ENCODE measurements at places on chromosomes 7 and 10.

DNA sequence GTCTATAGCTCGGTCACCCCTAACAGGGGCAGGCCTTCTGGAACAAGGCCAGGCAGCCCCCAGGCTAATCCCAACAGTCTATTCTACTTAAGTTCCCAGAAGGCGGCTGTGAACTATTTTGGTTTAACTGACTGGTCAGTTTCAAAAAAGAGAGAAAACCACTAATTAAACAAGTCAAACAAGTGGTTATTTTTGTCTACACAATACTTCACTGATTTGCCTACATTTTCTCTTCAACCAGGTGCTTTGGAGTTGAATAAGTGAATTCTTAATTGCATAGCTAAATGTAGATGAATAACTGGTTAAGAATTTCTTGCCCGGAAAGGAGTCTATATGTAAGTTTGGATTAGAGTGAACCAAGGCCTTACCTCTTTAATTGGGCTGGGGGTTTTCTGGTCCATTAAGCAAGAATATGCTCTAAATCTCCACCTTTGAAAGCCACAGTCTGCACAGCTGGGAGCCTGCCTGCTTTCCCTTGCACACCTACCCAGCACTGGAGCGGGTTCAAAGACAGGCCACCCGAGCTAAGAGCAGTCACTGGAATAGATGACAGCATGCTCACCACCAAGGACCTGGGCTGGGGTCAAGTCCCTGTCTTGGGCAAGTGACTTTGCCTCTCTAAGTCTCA is 70.4 kb downstream of the TBXAS1 start:
- no peak for DNase-seq

DNA sequence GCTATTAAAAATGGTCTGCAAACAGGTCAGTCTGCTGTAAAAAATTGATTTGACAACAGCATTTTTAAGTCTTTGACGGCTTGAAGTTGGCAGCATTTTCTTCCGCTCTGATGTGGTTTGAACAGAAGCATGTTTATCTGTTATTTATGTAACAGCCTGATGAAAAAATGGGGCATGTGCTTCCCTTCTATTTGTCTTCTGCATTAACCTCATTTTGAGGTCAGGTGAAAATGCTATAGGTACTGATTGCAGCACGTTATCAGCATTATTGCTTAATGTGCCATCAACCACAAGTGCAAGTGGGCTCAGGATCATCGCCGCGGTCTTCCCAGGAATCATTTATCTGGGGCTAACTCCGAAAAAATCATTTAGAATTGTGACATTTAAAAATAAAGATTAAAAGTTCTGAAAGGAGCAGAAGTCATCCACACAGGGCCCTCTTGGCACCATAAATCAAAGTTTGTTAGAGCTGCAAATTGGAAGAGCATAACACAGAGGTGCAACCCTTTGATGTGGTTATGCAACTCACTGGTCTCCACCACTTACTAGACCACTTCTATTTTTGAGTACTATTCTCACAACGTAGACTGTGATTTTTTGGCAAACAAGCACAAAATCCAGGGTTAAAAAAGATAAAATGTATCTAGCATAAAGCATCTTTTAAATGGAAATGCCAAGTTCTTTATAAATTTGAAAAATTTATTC is 307.7 kb downstream of the MDFIC start:
- no peak for DNase-seq

- no peak for DNase-seq
Measured at GRCh38 chr10:66455304-66455703, 470.5 kb upstream of the LRRTM3 start.

- no peak for DNase-seq
Measured at GRCh38 chr10:132336919-132337407, 5.0 kb downstream of the LRRC27 start.

GRCh38 chr7:101904019-101904418 is 86.6 kb downstream of the CUX1 start:
- DNase-seq: no peak

- DNase-seq: no peak
Measured at GRCh38 chr7:42915356-42915755, 3.5 kb upstream of the C7orf25 start.

GRCh38 chr7:41316410-41316809 is 386.5 kb downstream of the INHBA start:
- DNase-seq: no peak

GRCh38 chr10:43110338-43111071 is 27.7 kb upstream of the CSGALNACT2 start:
- no peak for DNase-seq

DNA sequence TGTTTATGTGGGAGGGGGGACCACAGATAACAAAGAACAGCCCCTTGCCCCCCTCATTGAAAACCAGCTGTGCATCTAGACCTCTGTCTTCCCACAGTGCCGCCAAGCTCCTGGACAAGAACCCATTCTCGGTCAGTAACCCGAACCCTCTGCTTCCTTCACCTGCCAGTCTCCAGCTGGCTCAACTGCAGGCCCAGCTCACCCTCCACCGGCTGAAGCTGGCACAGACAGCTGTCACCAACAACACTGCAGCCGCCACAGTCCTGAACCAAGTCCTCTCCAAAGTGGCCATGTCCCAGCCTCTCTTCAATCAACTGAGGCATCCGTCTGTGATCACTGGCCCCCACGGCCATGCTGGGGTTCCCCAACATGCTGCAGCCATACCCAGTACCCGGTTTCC is 91.0 kb upstream of the PDCD4 start:
- no peak for DNase-seq

DNA sequence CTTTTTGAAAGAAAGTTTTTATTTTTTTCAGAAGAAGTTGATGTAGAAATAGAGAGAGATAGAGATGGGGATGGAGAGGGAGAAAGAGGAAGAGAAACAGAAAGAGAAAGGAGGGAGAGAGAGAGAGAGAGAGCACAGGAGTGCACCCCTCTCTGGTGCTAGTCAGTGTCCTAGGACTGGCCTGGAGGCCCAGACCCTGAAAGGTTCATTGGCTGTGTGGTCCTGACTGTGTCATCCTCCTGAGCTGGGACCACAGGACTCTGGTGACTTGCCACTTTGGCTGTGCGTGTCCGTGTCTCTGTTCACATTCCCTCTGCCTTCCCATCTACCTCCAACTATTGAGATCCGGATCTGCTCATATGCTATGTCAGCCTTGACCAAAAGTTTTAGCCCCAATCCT is 62.1 kb upstream of the SHH start:
- DNase-seq: no peak

GRCh38 chr7:7742223-7742622 is 23.8 kb upstream of the RPA3 start:
- no peak for DNase-seq

DNA sequence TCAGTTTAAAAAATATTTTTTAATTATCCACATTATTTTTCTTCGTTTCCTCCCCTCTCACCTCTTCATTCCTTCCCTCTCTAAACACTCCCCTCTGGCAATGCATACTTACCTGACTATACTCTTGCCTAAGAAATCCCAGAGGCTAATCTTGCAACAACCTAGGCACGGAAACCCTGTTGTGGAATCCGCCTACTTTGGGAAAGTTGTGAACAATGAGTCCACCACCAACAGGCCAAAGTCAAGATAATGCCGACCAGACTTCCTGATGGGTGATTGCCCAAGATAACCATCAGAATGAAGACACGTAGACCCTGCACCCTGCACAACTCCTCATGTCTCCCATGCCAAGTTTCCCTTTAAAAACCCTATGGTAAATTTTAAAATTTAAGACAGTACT is 521.5 kb downstream of the KIF20B start:
- DNase-seq: no peak

DNA sequence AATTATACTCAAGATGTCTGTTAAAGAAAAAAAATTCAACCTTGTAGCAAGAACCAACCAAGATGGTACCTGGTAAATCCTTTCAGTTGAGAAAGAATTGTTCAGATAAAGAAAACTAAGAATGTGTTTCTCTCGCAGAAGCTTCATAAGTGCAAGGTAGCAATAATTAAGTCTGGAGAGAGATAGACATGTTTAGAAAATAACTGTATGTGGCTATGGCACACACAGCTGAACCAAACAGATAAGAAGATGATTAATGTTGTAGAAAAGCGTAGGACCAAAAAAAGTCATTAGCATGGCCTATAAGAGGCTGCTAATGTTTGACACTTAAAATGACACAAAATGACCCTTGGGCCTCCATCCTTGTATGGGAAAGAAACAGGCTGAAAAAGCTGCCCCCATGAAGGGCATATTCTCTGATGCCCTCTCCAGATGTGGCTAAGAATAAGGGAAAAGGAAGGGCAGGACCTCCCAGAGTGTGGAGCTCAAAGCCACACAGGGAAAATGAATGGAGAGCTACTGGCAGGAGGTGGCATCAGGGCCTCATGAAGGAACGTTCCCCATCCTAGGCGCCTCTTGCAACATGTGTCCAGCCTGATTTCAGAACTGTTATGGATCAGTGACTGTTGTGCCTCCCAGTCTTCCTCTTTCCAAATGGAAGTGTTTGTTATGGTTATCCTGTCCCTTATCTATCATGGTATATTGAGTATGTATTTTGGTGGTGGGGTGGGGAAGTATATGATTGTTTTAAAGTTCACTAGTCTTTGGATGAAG is 30.7 kb downstream of the TLL2 start:
- DNase-seq: no peak

DNA sequence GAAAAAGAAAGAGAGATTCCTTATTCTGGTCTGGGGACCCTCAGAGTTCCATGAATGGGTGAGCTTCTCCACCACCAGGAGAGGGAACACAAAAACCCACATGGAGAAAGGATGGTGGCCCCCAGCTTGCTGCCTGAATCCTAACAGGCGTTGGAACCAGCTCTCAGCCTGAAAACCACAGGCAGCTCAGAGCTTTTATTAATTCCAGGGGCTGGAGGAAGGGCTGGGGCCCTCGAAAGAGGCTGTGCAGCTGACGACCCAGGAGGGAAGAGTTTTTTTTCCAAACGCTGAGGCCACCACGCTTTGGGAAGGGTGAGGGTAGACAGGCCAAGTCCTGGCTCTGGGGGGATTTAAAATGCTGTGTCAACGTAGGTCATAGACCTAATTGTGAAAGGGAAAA is 10.8 kb upstream of the ELN start:
- DNase-seq: no peak

DNA sequence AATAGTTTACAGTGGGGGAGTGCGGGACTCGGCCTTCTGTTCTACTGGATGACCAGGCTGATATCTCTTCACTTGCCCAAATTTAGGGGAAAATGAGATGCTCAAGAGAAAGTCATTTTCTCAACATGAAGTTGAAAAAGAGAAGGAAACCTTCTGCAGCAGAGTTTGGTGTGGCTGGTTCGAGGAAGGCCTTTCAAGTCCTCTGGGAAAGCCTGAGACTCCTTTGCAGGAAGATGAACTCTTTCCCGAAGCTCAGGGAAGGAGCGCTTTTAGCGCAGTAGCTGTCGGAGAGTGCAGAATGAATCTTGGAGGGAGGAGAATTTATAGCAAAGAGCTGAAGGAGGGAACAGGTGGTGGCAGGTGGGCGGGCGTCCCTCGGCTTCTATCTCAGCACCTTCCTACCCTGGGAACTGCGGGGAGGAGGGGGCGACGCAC is at the start of gene ATOH7:
Gene ATOH7 (minus strand): TSS at position 297 of the 435 bp plus-strand sequence. CDS start 436 bp downstream, outside the sequence.
- DNase-seq: no peak

DNA sequence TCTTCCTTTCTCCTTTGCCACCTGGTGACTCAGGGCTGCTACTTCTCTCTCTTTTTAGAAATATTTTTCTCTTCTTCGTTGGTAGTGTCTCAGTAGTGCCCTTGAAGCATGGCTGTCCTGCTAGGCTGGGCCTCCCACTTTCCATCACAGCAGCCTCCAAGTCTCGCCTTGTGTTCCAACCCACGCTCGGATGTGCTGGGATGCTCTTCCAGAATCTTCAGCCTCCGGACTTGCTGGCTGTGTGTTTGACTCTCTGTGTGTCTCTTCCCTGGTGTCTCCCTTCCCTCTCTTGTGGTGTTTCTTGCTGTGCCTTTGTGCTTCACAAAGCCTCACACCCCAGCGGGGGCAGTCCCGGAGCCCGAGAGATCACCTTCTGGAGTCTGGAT is 100.5 kb downstream of the INPP5A start:
- DNase-seq: no peak

- no peak for DNase-seq
Measured at GRCh38 chr10:11264296-11265048, 246.8 kb downstream of the CELF2 start.

DNA sequence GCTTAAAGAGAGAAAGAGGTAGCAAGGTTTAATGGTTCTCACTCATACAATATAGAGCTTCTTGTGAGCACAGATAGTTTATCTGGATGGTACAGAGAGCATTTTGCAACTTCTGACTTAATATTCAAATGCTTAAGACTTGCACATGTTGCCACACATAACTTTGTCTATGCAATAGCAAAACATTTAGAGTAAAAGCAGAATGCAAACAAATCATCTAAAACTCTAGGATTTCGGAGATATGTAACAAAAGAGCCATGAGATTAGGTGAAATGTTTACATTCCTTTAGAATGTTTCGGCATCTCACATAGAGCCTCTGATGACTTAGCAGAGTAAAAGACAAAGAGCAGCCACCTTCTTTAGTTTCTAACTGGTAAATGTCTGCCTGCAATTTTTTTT is 717.1 kb upstream of the LRRN3 start:
- no peak for DNase-seq

DNA sequence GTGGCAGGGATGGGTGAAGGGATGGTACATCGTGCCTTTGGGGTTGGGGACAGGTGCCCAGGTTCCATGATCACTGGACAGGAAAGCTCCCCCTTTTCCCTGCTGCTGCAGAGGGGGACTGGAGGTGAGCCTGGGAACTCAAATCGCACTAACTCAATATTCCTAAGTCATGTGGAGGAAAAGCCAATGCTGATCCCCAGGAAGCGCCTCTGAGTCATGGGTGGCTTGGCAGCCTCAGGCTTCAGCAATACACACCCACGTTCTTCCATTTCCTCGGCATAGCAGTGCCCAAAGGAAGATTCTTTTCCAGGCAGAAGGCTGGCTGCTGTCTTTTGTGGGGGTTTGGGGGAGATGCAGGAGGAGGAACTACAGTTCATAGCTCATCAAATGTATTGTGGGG is 165.8 kb downstream of the CCDC3 start:
- DNase-seq: no peak

DNA sequence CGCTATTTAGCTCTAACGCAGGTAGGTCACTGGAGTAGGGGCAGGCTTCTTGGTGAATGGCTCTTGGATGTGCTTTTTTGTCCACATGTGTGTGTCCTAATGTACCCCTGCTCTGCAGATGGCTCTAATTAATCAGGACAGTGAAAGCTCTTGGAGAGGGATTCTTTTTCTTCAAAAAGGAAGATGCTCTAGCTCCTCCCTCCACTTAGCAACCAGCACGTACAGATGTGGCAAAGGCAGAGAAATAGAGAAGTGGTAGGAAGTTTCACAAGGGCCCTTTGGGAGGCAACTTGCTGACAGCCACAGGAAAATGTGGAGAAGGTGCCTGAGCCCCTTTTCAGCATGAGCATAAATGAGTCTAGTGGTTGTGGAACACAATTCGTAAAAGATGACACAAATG is 221.7 kb downstream of the PLXNA4 start:
- DNase-seq: no peak

- peak; percentile 9 for DNase-seq
Measured at GRCh38 chr7:12570534-12571461, at the start of gene SCIN. Gene SCIN (plus strand): TSS chr7:12570720. CDS start chr7:12570787, 67 bp downstream.

- no peak for DNase-seq
Measured at GRCh38 chr10:1394155-1394912, 338.1 kb downstream of the WDR37 start.

DNA sequence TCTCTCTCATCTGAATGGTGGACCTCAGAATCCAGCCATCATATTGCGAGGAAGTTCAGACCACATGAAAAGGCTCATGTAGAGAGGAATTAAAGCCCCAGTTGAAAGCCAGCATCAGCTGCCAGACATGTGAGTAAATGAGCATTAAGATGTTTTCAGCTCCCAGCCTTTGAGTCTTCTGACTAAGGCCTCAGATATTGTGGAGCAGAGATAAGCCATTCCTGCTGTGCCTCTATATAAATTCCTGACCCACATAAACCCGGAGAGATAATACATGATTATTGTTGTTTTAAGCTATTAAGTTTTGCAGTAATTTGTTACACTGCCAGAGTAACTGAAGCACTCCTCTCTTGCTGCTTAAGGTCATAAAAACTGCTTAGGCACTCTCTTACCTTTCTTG is 14.6 kb downstream of the FAM149B1 start:
- DNase-seq: no peak
